Lower lobe of right lung (tissue), 2 donors: ENCODE measurements at places on chromosomes 11 and 22. TPM values are rescaled to one million over a fixed set of nuclear protein-coding genes. Genes with fewer than 3 reads are reported as not detected.

- H3K27ac ChIP-seq: peak overlapping the region; percentile 69
- H3K4me3 ChIP-seq: no peak overlapping the region
- peaks cover 90% of the 10 kb centered on the region for H3K36me3 ChIP-seq
Observed at GRCh38 chr22:35409783-35410662, 10.1 kb downstream of the MCM5 start.

GRCh38 chr11:2929531-2929949, 320 bp upstream of the PHLDA2 start:
- DNase-seq: peak; percentile 75
- H3K4me3 ChIP-seq: peak overlapping the region; percentile 62
- peaks cover 14% of the 10 kb centered on the region for H3K27me3 ChIP-seq
- H3K27ac ChIP-seq: peak overlapping the region; percentile 82

GRCh38 chr11:66856496-66857233, at the start of gene LRFN4:
Gene LRFN4 (plus strand): TSS chr11:66857064. CDS start chr11:66857745, 681 bp downstream.
- H3K4me1 ChIP-seq: peaks cover 9% of the 10 kb centered on the region
- H3K36me3 ChIP-seq: no peaks in the 10 kb centered on the region
- DNase-seq: no peak
- H3K27ac ChIP-seq: peak within 1 kb of the TSS; percentile 91

IFITM10 gene
- 9.2 TPM for total RNA-seq

SLC16A8 gene
- 0.24 TPM for total RNA-seq

OR52N2 gene
- total RNA-seq: not detected

GRCh38 chr22:42951093-42951710, 63.7 kb downstream of the PACSIN2 start:
- no peaks in the 10 kb centered on the region for H3K27me3 ChIP-seq
- no peak overlapping the region for H3K27ac ChIP-seq
- H3K36me3 ChIP-seq: no peaks in the 10 kb centered on the region
- no peak for DNase-seq
- H3K4me3 ChIP-seq: no peak overlapping the region

DNA sequence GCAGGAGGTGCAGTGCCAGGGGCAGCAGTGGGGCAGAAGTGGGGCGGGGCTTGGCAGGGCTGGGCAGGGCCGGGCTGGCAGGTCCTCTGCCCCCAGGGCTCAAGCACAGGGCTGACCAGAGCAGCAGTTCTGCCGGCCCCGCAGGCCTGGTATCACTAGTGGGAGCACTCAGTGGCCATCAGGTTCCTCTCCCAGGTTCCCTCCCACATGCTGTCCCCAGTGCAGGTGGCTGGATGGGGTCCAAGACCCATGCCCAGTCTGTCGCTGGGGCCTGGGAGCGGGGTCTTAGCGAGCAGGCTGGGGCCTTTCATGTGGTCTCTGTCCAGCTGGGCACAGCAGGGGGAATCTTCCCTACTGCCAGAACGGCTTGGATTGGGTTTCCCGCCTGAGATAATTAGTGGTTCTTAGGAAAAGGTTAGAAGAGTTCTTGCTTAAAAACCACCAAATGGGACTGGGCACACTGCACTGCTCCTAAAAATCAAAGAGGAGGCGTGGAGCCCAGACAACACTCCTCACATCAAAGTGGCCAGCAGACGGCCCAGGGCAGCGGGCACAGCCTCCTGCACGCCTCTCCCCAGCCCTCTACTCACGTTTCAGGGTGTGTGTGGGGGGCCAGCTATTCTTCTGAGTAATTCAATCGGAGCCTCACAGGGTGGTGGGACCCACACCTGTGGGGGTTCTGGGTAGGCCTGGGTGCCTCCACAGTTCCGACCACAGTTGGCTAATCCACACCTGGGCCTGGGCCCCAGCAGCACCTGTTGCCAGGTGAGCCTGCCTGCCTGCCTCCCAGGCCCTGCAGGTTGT, 45.6 kb downstream of the TPCN2 start:
- H3K4me1 ChIP-seq: no peaks in the 10 kb centered on the region
- H3K4me3 ChIP-seq: no peak overlapping the region
- H3K36me3 ChIP-seq: peaks cover 3% of the 10 kb centered on the region
- no peak overlapping the region for H3K27ac ChIP-seq

DMC1 gene
- 0.97 TPM for total RNA-seq

DNA sequence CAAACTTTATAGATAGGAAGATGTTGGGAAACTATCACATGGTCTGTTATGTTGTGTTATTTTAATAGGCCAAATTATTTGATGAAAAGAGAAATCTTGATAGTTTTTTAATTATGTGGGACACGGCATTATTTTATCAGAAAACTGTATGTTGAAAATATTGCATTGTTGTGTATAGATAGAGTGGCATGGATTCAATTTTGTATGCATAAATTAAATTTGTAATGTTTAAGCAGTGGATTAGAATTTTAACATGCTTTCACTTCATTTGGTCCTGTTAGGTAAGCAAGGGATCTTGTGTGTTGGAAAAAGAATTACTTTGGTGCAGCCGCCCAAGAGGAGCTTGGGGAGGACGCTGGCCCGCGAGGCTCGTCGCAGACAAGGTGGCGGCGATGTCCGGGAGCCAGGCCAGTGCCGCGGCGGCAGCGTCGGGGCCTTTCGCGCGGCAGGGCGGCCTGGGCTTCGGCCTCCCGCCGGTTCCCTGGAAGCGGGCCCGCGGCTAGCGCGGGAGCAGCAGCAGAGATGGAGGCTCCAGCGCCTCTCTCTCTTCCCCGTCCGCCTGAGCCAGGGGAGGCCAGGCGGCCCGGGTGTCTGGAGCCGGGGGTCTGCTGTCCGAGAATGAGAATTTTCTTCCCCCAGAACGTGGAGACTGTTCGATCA, 82.7 kb downstream of the GGT1 start:
- peak overlapping the region; percentile 27 for H3K4me3 ChIP-seq
- H3K4me1 ChIP-seq: no peaks in the 10 kb centered on the region
- no peak for DNase-seq
- no peaks in the 10 kb centered on the region for H3K36me3 ChIP-seq
- no peak overlapping the region for H3K27ac ChIP-seq

GRCh38 chr22:19525666-19526065, 1.5 kb upstream of the CLDN5 start:
- no peak for DNase-seq
- H3K36me3 ChIP-seq: no peaks in the 10 kb centered on the region
- H3K4me3 ChIP-seq: peak overlapping the region; percentile 61
- peaks cover 52% of the 10 kb centered on the region for H3K27me3 ChIP-seq

CARD18 gene
- total RNA-seq: not detected

DNA sequence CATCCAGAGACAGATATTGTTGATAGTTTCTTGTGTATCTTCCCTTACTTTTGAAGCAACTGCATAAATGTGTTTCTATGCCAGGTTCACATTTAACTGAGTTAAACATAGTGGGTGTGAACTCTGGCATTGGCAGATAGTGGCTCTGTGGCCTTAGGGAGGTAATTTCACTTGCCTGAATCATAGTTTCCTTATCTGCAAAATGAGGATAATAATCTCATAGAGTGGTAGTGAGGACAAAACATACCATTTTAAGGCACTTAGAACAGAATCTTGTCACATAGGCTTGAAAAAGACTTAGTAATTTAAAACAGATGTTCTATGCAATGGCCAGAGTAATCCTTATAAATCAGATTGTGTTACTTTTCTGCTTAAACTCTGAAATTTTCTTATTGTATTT, 56.4 kb upstream of the SYN3 start:
- DNase-seq: no peak
- no peaks in the 10 kb centered on the region for H3K27me3 ChIP-seq
- H3K4me1 ChIP-seq: no peaks in the 10 kb centered on the region
- H3K4me3 ChIP-seq: no peak overlapping the region
- H3K27ac ChIP-seq: no peak overlapping the region

OR5B21 gene
- not detected for total RNA-seq

- H3K4me3 ChIP-seq: no peak overlapping the region
- H3K4me1 ChIP-seq: peaks cover 12% of the 10 kb centered on the region
- H3K27ac ChIP-seq: no peak overlapping the region
- no peaks in the 10 kb centered on the region for H3K36me3 ChIP-seq
- no peak for DNase-seq
Observed at GRCh38 chr22:38841635-38842034, 2.2 kb downstream of the NPTXR start.

- H3K27ac ChIP-seq: no peak overlapping the region
- H3K4me3 ChIP-seq: no peak overlapping the region
- no peaks in the 10 kb centered on the region for H3K36me3 ChIP-seq
- no peaks in the 10 kb centered on the region for H3K27me3 ChIP-seq
- H3K4me1 ChIP-seq: no peaks in the 10 kb centered on the region
- no peak for DNase-seq
Observed at GRCh38 chr11:31132531-31133421, 236.8 kb downstream of the DCDC1 start.

- H3K4me1 ChIP-seq: peaks cover 12% of the 10 kb centered on the region
- H3K27ac ChIP-seq: no peak overlapping the region
- peaks cover 5% of the 10 kb centered on the region for H3K36me3 ChIP-seq
Observed at GRCh38 chr22:47048123-47049077, 285.9 kb downstream of the TBC1D22A start.

DNA sequence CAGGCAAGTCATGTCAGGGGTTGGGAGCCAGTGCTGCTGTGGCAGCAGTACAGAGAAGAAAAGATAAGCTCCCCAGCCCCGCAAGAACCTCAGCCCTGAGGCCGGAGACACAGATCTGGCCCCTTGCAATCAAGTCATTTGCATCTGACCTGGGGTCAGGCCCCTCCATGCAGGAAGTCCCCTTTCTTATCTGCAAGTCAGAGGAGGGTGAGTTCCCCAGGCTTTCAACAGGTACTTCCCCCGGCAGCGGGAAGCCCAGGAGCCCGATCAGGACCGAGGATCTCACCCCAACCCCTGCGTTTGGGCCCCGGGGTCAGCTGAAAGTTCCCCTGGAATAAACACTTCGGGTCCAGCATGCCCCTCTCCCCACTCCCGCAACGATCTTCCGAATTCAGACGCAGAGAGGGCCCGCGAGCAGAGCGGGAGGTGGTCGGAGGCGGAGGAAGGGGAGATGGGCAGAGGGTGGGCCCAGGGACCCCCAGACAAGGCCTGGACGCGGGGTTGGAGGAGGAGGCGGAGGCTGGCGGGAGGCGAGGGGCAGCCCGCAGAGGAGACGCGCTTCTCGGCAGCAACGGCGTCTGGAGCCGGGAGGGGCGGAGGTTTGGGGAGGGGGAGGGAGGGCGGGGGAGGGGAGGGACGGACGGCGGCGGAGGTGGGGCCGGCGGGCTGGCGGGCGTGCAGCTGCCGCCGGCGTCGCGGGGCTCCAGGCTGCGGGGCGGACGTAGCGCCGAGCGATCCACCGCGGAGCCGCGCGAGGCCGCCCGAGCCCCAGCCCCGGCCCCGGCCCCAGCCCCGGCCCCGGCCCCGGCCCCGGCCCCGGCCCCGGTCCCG, at the start of gene TSPAN18:
Gene TSPAN18 (plus strand): TSS at position 680 of the 831 bp plus-strand sequence. CDS start 179,455 bp downstream, outside the sequence.
- H3K27me3 ChIP-seq: peaks cover 33% of the 10 kb centered on the region
- peak within 1 kb of the TSS; percentile 68 for H3K4me3 ChIP-seq
- no peaks in the 10 kb centered on the region for H3K36me3 ChIP-seq
- DNase-seq: no peak
- H3K27ac ChIP-seq: peak within 1 kb of the TSS; percentile 68
- H3K4me1 ChIP-seq: peaks cover 38% of the 10 kb centered on the region

PDE3B gene
- total RNA-seq: 34.3 TPM

DNA sequence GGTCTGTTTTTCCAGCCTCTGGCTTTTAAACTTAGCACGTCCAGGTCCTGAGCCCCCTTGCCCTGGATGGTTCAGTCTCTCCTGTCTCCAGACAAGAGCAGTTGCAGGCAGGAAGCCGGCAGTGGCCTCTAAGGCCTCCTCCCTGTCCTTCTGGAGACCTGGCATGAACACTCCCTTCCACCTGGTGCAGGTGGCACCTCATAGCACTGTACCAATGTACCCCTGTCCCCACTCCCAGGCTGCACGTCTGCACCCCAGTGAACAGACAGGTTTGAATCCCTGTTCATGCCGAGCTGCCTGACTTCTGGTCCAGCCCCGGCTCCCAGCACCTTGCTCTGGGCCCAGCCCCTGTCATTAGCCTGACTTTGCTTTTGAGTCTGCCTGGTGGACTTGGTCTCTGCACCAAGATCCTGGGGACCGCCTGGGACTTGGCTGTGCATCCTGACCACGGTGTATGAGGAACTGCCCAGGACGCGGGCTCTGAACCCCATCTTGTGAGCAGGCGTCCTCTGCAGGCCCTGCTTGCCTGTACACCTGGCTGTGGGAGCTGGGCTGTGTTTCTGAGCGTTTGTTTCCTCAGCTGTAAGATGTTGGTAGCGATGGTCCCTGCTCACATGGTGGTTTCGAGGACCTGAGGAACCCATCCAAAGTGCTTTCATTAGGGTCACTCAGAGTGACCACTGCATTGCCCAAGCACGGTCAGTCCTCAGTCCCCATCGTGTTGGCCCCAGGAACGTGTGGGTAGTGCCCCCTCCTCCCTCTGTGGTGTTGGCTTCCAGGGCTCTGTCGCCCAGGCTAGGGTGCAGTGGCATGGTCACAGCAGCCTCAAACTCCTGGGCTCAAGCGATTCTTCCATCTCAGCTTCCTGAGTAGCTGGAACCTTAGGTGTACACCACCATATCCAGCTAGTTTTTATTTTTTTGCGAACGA, 75.0 kb upstream of the SHANK2 start:
- H3K27ac ChIP-seq: no peak overlapping the region
- H3K4me1 ChIP-seq: no peaks in the 10 kb centered on the region
- H3K4me3 ChIP-seq: no peak overlapping the region
- H3K27me3 ChIP-seq: no peaks in the 10 kb centered on the region

DNA sequence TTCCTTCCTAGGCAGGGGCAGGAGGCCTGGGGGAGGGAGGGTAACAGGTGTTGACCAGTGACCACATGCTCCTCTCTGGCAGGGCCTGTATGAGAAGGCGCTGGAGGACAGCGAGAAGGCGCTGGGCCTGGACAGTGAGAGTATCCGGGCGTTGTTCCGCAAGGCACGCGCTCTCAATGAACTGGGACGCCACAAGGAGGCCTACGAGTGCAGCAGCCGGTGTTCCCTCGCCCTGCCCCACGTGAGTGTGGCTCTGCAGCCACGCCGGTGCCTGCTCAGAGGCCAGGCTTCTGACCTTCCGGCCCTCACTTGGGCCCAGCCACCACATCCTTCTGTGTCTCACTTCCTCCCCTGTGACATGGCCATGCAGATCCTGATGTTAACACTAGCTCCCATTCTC, 25.8 kb downstream of the ZC3H7B start:
- no peaks in the 10 kb centered on the region for H3K27me3 ChIP-seq
- peaks cover 91% of the 10 kb centered on the region for H3K36me3 ChIP-seq
- DNase-seq: no peak
- H3K27ac ChIP-seq: no peak overlapping the region

RAC2 gene
- total RNA-seq: 111 TPM

MISFA gene
- total RNA-seq: 3.3 TPM

- peaks cover 12% of the 10 kb centered on the region for H3K4me1 ChIP-seq
- no peak overlapping the region for H3K4me3 ChIP-seq
- H3K36me3 ChIP-seq: peaks cover 6% of the 10 kb centered on the region
- H3K27me3 ChIP-seq: peaks cover 7% of the 10 kb centered on the region
- no peak for DNase-seq
Observed at GRCh38 chr11:61477126-61477525, 31.4 kb upstream of the LRRC10B start.

- no peak for DNase-seq
- peaks cover 40% of the 10 kb centered on the region for H3K4me1 ChIP-seq
- peaks cover 71% of the 10 kb centered on the region for H3K36me3 ChIP-seq
- H3K4me3 ChIP-seq: peak overlapping the region; percentile 2
Observed at GRCh38 chr11:70326365-70326811, 55.9 kb downstream of the PPFIA1 start.

TRIM3 gene
- total RNA-seq: 18.9 TPM
